ENCODE measurements at places on chromosomes 2 and 18.

- no peak for DNase-seq
Observed at GRCh38 chr2:158723921-158724802, 71.0 kb upstream of the DAPL1 start.

GRCh38 chr2:168622559-168622958 lies 166.5 kb downstream of the CERS6 start:
- DNase-seq: no peak

- DNase-seq: peak; percentile 8
Observed at GRCh38 chr2:20781656-20782265, 41.1 kb downstream of the LDAH start.

- no peak for DNase-seq
Observed at GRCh38 chr18:37249895-37250618, 315.5 kb downstream of the CELF4 start.
